Fibroblast of mammary gland (primary cell): ENCODE measurements at places on chromosomes 11 and 22.

DNA sequence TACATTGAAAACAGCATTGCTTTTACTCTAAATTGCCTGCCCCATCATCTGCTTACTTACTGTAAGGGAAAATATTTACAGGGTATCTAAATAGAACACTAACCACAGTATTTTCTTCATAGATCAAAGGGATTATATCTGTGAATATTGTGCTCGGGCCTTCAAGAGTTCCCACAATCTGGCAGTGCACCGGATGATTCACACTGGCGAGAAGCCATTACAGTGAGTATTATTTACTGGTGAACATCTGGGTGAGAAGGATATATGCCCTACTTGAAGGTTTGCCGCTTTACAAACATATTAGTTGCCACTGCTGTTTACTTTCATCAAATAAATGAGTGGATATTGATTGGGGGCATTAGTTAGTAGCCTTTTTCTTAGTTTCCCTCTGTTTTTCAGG, 5.9 kb upstream of the CNTF start:
- DNase-seq: peak; percentile 96

GRCh38 chr11:19646921-19647320, 65.7 kb upstream of the NAV2 start:
- DNase-seq: peak; percentile 96

DNA sequence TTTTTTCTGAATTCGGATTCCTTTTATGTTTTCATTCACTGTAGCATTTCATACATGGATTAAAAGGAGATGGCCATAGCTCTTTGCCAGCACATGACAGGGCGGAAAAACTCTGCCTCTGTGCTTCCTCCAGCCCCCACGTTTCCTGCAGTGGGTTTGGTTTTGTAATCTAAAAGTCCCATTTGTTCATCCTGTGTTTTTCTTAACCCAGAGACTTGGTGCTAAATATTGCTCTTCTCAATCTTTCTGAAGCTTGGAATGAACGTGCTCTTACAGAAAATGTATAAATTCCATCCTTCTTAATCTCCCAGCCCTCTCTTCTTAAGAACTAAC, 89.9 kb downstream of the PPP6R3 start:
- DNase-seq: peak; percentile 29

- DNase-seq: no peak
Observed at GRCh38 chr11:113934761-113935160, 30.2 kb downstream of the HTR3B start.

DNA sequence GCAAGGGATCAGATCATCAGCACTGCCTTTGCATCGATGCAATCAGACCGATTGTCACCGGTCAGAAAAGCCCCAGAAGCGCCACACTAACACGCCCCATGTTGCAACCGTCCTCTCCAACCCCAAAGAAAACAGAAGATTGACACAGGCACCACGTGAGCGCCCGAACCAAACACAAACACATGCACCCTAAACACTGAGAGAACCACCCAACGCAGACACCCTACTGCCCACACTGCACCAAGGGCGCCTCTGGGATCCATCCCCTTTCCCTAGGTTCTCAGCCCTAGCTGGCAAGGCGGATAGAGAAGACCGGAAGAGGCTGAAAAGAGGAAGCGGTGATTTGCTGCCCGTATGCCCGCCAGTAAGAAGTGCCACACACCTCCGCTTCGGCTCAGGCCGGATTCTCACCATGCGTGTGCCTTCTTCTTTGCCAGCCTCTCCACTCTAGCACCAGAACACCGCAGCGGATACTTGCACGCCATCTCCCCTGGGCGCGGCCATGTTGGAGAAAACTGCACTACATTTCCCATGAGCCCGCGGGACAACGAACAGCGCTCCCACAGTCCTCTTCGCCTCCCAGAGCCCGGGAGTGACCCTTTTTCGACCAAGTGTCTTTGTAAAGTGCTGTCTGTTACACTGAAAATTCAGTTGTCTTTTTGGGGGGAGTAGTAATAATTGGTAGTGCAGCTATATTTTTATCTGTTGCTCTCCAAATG, at the start of gene ALKBH8:
Gene ALKBH8, minus strand, starts transcription at position 517 of the 719 bp plus-strand sequence. CDS start 4,842 bp downstream, outside the sequence.
- peak; percentile 56 for DNase-seq

GRCh38 chr22:31238057-31238456, 26.0 kb downstream of the LIMK2 start:
- DNase-seq: no peak

DNA sequence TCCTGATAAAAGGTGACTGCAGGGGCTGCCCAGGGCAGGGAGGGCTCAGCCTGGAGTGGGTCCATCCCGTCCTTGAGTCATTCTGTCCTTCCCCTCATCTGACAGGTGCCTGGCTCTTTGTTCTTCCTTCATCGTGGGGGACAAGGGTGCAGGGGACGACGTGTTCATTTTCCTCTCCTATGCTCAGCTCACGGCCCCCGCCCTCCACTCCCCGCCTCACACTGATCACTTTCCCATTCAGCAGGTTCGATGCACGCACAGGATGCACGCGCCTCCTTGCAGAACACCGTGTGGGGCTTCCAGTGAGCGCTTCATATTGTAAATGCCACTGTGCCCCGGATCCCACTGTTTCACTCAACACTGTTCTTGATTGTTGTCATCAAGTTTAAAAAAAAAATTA, 32.7 kb upstream of the SHANK2 start:
- DNase-seq: no peak

GRCh38 chr11:61580271-61580888, 496 bp downstream of the SYT7 start:
- no peak for DNase-seq

DNA sequence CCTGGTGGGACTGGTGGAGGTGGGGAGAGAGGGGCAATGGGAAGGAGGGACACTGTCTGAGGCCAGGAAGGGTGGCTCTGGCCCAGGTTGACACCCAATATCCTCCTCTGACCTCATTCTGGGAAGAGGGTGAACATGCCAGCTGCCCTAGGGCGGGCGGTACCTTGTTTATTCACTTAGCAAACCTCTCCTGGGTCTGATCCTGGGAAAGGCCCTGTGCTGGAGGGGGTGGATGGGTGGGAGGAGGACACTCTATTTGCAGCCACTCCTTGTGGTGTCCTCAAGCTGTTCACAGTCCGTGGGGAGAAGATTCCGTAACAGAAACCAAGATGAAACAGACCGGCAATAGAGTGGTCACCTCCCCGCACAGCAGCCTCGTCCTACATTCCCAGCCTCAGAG, 49.7 kb upstream of the EIF3D start:
- no peak for DNase-seq

GRCh38 chr11:23311986-23312940, 452.0 kb upstream of the CCDC179 start:
- DNase-seq: peak; percentile 49

- peak; percentile 60 for DNase-seq
Observed at GRCh38 chr11:3947061-3947460, 91.6 kb downstream of the STIM1 start.

DNA sequence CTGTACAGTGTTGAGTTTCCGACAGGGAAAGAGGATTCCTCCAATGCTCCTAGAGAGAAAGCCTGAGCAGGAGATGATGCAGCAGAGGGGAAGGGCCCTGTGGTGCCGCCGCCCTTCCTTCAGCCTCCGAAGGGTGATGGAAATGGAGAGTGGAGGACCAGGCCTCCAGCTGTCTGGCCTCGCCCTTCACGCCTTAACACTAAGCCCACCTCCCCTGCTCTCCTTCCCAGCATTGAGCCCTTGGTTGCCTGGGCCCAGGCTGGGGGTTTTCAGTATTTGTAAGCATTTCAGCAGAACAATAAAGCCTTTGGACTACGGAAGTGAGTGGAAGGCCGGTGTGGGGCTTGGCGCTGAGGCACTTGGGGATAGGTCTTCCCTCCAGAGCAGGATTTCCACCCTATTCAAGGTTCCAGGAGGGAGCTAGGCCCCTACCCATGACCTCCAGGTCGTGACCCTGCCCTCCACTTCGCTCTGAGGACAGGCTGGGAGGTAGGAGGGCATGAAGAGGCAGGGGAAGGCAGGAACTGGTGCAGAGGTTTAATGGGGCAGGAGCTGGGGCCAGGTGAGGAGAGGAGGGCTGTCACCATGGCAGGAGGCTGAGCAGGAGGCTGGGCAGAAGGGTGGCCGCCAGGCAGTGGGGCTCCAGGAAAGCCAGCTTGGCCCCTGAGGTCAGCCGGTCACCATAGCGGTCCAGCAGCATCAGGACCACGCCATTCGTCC, 21.6 kb downstream of the TREH start:
- DNase-seq: no peak

GRCh38 chr22:42942351-42942750, 72.6 kb downstream of the PACSIN2 start:
- DNase-seq: no peak

GRCh38 chr22:39244496-39245129, at the start of gene PDGFB:
TSS of gene PDGFB (minus strand) at chr22:39244982. CDS start at chr22:39243963, 1,019 bp downstream.
- no peak for DNase-seq

GRCh38 chr11:85845124-85845631, 10.0 kb upstream of the CCDC83 start:
- peak; percentile 51 for DNase-seq

- DNase-seq: peak; percentile 96
Observed at GRCh38 chr22:35835998-35836691, 118.5 kb downstream of the APOL5 start.

DNA sequence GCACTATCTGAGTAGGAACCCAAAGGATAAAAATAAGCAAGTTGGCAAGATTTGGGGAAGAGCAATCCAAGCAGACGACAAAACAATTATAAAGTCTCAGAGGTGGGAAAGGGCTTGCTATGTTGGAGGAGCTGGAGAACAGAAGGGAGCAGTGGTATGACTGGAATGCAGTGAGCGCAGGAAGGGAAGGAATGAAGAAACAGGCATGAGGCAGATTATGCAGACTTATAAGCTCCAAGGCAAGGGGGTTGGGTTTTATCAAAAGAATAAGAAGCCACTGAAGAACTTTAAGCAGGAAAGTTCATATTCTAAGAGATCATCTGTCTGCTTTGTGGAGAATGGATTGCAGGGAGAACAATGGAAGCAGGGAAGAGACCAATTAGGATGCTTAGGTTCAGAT, 31.7 kb downstream of the PGM2L1 start:
- peak; percentile 4 for DNase-seq

GRCh38 chr22:35231585-35232084, 25.7 kb upstream of the HMGXB4 start:
- DNase-seq: peak; percentile 68

DNA sequence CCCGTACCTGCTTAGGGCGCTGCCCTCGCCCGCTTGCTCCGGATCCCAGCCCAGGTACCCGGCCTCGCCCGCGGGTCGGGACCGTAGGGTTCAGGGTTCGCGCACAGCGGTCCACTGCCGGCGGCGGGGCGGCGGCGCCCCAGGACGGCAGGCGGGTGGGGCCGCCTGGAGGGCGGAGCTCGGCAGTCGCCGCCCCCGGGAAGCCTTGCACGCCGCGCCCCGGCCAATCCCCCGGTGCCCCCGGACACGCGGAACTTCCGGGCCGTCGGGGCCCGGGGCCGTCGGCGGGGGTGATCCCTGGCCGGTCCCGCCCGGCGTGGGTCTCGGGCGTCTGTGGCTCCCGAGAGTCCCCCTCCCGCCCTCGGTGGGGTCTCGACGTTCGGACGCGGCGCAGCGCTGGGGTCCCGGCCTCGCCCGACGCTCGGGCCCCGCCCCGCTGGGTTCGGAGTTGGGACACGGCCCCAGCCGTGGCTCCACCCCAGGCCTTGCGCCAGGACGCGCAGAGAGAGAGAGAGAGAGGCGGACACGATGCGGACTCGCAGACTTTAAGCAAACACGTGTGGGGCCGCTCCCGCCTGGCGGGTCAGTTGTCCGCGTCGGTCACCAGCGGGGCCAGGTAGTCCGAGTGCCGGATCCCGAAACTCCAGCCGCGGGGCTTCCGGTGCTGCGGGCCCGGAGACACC, at the start of gene TYMP:
Gene TYMP, minus strand, starts transcription at position 116 of the 683 bp plus-strand sequence. CDS start 303 bp downstream, outside the sequence.
- peak; percentile 81 for DNase-seq

GRCh38 chr11:131810541-131810940, 440.1 kb downstream of the NTM start:
- no peak for DNase-seq

- no peak for DNase-seq
Observed at GRCh38 chr22:17272511-17272991, 53.3 kb upstream of the ADA2 start.

GRCh38 chr11:66365711-66366619, 5.6 kb downstream of the SLC29A2 start:
- no peak for DNase-seq

DNA sequence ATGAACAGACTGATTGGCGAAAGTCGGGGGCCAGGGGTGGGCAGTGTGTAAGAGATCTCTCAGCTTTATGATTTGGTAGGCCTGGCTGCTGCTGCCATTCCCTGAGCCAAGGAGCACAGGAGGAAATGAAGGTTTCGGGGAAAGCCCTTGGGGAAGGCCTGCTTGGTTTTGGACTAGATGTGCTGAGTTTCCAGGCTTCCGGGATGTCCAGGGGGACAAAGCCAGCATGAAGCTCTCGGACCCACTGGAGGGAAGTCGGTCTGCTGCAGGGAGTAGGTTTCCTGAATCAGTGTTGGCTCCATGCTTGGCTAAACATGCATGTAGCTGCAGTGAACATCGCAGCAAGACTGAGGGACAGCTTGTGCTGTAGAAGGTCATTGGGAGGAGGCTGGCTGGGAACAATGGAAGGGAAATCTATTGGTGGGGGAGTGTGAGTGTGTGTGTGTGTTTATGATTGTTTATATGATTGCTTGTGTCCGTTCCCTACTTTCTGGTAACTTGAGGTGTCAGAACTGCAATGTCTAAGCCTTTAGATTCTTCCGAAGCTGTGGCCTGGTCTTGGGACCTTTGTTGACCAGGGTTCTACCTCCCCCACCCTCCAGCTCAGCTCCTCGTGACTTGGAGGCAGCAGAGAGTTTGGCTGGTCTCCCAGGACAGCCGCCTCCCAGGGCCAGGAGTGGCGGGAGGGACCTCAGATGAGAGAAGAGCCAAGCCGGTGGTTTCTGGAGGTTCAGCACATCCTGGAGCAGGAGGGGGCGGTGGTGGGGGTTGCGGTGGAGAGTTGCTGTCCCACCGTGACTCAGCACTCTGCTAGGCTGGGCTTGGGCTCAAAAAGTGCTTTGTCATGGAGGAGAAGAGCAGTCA, 4.0 kb upstream of the FTH1 start:
- peak; percentile 99 for DNase-seq

DNA sequence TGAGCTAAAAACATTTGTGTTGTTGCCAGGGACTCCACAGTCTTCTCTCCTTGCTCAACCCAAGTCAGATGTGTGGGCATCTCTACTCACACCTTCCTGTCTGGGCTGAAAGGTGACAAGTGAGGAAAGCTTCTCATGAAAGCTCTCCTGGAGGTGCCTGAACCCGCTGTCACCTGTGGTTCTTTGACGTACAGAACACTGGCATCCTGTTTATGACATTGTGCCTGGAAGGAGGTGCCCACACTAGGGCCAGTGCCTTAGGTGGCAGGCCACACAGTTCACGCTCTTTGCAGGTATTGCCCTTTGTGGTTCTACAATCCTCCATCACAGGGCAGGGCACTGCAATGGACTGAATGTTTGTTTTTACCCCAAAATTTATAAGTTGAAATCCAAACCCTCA, 108.5 kb downstream of the CD44 start:
- DNase-seq: no peak

- DNase-seq: peak; percentile 62
Observed at GRCh38 chr22:43811777-43812148, 342 bp downstream of the EFCAB6 start.
